ENCODE measurements at places on chromosomes 2 and 18.

DNA sequence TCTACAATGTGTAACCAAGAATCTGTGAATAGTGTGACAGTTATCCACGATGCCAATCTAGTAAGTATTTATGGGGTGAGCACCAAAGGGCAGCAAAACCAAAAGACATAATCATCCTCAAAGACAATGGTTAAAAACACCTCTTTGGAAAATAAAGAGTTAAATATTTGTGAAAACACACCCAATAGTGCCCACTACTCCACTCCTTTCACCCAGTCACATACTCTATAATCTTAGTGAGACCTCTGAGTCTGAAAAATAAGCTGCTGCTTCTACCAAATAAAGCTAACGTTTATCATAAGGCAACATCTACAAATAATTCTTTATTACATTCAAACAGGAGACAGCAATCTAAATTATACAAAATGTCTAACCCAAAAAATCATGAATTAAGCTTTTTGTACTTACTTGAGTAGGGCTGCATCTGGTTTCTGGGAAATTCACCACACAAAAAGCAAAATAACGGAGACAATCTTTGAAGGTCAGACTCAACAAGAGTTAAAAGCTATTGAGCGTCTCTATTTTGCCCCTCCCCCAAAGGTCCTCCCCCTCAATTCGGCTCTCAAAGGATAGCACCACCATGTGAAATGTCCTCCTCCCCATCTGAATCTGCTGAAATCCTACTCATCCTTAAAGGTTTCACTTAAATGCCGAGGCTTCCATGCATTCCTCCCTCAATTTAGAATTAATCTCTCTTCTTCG is 2.0 kb downstream of the RAPH1 start:
- DNase-seq: no peak

DNA sequence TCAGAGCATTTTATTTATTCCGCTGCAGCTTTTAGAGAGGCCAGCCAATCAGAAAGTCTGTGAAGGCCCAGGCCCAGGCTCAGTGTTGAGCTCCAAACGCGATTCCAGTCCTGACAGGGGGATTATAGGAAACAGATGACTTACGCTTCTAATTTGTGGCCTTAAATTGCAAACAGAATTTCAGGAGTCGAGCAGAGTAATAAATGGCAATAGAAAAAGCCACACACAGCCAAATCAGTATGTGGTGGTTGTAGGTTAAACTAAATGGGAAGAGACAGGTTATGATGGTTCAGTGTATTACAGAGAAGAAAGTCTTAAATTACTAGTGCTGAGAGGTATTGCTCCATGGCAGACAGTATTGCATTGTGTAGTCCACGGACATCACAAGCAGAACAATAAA is 131.0 kb upstream of the ZEB2 start:
- DNase-seq: no peak

GRCh38 chr2:55883357-55883756 is 40.2 kb downstream of the EFEMP1 start:
- no peak for DNase-seq

GRCh38 chr2:46066601-46067000 is 230.6 kb upstream of the EPAS1 start:
- DNase-seq: no peak

- no peak for DNase-seq
Measured at GRCh38 chr2:26612034-26612433, 29.1 kb downstream of the CIB4 start.

- DNase-seq: no peak
Measured at GRCh38 chr2:105470979-105471378, 72.1 kb upstream of the FHL2 start.

GRCh38 chr2:64751286-64752260 is 97.9 kb upstream of the SERTAD2 start:
- no peak for DNase-seq

DNA sequence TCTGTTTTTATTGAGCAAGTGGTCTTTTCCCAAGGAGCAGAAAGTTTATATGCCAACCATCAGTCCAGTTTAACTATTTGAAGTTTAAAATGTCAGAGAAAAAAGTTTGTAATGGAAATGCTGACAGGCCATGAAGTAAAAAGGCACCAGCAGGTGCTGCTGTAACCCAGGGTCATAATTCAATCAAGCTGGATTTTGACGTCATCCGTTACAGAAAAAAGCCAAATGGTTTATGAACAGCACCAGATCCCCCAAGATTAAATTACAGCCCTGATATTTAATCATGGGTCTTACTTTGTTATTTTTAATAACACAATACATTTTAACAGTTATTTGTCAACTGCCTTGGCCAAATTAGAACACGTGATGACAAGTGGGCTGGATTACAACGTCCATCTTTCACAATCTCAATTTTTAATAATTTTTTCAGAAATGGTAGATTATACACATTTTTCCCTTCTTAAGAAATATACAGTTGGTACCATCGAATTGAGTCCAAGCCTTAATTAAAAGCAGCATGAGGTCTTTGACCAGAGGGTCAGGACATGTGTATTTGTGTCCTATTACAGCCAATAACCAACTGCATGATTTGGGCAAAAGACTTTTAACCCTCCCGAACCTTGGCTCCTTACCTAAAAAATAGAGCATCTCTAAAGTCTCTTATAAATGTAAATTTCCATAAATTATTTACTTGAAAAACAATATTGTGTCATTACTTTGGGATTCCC is 10.0 kb downstream of the TCF4 start:
- no peak for DNase-seq

- DNase-seq: no peak
Measured at GRCh38 chr18:61742565-61743429, 150.0 kb downstream of the RNF152 start.

DNA sequence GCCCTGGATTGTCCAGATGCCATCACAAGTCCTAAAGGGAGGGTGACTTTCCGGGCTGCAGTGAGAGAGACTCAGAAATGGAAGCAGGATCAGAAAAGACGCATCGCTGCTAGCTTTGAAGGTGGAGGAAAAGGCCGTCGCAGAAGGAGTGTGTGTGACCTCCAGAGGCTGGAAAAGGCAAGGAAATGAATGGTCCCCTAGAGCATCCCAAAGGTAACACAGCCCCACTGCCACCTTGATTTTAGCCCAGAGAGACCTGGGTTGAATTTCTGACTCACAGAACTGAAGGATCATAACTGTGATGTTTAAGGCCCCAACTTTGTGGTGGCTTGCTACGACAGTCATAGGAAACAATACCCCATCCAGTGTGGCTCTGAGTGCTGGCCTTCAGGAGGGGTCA is 8.6 kb upstream of the NCK2 start:
- no peak for DNase-seq

GRCh38 chr2:241542278-241542605 is 16.3 kb upstream of the BOK start:
- no peak for DNase-seq

DNA sequence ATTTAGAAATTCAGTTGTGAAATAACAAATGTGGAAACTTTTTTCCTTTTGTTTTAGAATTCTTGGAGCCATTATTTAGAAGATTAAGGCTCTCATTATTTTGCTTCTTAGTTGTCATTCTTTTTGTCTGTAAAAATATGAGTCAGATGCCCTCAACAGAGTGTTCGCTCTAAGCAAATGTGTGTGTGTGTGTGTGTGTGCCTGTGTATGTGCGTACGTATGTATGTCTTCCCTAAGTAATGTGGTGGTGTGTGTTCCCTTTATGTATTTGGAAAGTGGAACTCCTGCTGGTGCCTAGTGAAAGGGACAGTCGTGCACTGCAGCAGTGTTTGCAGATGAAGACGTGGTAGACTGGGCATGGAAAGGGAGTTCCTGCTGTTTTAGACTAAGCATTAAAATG is 27.5 kb downstream of the ZNF407 start:
- no peak for DNase-seq

- no peak for DNase-seq
Measured at GRCh38 chr18:34511435-34511834, 198.7 kb upstream of the DTNA start.

GRCh38 chr2:127859712-127860085 is 1.7 kb upstream of the POLR2D start:
- no peak for DNase-seq

DNA sequence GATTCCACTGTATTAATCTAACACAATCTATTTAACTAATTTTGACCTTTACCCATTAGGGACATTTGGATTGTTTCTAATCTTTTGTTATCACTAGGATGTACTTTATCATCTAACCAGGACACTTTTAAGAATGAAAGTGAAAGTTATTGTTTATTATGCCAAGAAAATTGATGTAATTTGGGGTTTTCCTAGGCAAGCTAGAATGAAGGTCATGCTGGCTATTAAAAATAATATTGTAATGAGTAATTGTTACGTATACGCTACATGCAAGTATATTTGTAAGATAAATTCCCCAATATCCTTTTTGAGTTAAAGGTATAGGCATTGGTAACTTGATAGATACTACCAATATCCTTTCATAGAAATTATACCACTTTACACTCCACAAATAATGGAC is 74.6 kb downstream of the COL5A2 start:
- DNase-seq: no peak

DNA sequence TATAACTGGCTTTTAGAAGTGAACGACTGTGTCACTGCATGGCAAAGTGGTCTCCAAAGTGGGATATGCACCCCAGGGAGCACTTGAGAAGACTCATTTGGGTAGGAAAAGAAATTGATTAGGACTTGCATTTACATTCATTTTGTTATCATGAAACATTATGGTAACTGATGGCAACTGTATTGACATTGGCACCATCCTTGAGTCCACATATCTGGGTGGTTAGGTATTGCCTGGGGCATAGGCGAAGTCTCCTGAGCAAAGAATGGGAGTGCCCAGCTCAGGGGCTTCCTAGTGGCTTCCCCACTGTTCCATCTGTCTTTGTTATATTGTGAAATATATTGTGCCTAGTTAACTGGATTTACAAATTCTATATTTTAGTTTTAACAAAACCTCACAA is 29.2 kb downstream of the SPATS2L start:
- no peak for DNase-seq

DNA sequence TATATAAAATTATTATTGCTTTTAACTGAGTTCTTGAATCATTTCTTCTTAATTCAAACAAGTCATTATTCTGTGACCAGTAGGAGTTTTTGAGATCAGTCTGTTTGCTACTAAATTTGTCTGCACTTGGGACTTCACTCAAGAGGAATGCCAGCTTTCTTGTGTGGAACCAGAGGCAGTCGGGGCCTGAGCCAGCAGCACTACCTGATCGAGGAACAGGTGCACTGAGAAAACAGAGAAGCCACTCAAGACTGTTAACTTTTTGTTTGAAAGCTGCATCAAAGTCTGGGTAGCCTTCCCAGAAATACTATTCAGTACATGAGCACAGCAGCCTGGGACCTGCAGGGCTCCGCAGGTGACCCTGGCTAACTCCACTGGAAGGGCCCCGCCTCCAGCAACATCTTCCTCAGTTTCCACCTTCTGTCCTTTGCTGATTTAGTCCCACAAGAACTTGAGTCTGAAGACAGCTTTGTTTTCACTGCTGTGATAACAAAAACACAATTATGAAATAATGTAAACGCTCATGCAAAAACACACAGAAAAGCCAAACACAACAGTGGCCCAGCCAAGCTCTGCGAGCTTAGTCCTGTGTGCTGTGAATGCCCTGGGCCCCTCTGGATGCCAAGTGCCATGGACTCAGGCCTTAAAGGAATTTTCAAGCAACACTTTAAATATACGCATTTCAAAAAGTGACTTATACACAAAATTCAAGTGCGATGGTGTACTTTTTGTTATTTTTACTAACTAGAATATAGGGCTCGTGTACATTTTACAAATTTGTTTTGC is 62.0 kb downstream of the SH3YL1 start:
- no peak for DNase-seq

GRCh38 chr18:3713166-3713565 is 263.2 kb downstream of the TGIF1 start:
- DNase-seq: no peak

DNA sequence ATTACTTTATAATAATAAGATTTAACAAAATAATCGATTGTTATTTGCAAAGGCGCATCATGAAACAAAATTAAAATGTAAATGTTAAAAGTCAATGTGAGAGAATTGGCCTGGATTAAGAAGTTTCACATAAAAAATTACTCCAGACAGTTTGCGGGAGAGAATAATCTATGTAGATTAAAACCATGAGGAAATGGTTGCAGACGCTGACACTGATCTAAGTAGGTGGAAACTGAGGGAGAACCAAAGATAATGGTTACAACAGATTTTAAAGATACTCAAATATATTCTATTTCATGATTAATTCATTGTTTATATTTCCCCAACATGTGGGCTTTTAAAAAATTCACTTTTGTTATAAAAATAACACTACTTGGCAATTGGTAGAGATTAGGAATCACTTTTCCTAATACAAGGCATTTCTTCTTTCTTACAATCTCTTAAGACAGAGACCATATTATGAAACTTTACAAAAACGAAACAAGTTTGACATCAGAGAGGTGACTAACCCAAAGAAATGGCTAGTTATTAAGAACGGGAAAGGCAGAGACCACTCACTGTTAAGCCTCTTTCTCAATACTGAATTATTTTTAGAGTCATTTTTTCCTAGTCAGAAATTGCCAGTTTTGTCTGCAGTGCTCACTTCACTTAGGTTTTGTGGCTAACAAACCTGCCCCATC is 1.6 kb downstream of the KANSL1L start:
- no peak for DNase-seq

All from stimulated activated CD8-positive, alpha-beta memory T cell treated with anti-CD3 and anti-CD28 coated beads, Interleukin-15, amount 100 ng/mL, for 24 hours (primary cell).